Stimulated activated CD4-positive, alpha-beta T cell treated with anti-CD3 and anti-CD28 coated beads, Interleukin-1b, Interleukin-23, amount 100 ng/mL, for 24 hours (primary cell): ENCODE measurements at places on chromosomes 16 and 17.

DNA sequence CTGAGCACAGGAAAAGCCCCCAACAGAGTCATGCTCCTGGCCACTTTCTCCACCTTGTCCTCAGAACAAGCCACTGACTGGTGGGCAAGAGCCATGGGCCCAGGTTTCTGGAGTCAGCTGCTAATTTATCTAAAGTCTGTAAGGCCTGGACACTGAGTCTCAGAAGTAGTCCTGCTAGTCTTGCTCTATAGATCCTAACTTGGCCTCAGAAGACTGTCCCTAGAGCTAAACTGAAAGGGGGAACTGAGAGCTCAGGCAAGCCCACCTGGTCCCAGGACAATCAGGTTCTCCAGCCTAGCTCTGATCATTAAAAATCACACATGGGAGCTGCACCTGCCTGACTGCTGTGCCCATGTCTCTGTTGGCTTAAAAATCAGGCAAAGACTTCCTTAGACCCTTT, 485.8 kb downstream of the SLC39A11 start:
- DNase-seq, result no peak

DNA sequence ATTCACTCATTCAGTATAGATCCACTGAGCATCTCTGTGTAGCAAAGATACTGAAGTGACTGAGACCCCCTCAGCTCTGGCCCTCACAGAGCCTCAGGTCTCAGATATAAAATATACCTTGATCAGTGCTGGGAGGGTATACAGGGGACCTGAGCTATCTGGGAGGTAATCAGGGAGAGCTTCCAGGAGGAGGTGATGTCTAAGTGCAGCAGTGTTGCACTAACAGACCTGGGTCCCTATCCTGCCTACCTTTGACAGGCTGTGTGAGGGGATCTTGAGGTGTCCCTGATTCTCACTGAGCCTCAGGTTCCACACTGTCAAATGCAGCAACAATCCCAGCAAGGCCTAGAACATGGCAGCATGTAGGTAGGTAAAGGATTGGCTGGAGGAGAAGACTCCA, 6.5 kb upstream of the ALKBH5 start:
- DNase-seq, result no peak

DNA sequence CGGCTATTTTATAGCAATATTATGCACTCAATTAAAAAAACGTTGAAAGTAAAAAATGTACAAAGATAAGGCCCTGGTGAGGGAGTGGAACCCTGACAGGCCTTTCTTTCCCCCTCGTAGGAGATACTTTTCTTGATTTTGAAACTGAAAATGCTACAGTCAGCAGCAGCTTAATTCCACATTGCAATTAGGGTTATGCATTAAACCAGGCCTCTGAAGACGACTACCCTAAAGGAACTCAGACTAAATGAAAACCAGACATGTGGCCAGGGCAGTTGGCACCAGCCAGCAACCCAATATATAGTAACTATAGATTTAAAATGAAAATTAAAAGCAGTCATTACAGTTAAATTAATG, 463.2 kb upstream of the MAF start:
- no peak for DNase-seq

- DNase-seq, result no peak
Observed at GRCh38 chr16:77172951-77173350, 18.0 kb upstream of the MON1B start.

DNA sequence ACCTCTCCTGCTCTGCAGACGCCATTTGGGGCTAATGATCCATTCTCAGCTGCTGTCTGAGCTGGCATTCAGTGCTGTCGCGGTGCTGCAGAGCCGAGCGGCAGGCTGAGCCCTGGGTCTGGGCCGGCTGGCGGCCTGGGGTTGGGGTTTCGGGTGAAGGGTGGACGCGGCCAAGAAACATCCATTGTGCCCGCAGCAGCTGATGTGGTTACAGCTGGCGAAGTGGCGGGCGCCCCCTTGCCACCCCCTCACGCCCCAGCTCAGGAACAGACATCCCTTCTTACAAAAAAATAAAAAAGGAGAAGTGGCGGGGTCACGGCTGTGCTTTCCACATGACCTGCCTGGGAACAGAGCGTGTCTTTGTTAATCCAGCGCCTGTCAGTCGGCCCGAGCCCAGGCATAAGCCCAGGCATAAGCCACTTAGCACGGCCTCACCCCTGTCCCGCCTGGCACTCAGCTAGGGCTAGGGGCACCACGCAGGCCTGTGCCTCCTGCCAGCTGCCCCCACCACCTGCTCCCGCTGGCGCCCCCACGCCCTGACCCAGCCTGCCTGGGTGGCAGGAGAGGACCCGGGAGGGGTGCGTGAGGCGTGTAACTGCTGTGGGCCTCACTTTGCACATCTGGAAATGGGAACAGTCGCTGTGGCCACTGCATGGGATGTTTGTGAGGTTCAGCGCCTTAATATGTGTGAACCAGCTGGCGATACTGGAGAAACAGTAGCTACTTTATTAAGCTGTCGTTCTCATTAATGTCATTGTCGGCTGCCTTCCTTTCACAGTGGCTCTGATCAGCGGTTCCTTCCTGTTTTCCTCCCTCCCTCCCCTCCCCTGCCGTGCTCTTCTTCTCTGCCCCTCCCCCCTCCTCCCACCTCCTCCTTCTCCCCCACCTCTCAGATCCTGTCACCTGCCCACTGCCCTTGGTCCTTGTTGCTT, 197.7 kb upstream of the CIBAR2 start:
- no peak for DNase-seq

DNA sequence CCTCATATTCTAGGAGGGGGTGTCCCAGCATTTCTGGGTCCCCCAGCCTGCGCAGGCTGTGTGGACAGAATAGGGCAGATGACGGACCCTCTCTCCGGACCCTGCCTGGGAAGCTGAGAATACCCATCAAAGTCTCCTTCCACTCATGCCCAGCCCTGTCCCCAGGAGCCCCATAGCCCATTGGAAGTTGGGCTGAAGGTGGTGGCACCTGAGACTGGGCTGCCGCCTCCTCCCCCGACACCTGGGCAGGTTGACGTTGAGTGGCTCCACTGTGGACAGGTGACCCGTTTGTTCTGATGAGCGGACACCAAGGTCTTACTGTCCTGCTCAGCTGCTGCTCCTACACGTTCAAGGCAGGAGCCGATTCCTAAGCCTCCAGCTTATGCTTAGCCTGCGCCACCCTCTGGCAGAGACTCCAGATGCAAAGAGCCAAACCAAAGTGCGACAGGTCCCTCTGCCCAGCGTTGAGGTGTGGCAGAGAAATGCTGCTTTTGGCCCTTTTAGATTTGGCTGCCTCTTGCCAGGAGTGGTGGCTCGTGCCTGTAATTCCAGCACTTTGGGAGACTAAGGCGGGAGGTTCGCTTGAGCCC, 11.6 kb downstream of the STH start:
- no peak for DNase-seq

DNA sequence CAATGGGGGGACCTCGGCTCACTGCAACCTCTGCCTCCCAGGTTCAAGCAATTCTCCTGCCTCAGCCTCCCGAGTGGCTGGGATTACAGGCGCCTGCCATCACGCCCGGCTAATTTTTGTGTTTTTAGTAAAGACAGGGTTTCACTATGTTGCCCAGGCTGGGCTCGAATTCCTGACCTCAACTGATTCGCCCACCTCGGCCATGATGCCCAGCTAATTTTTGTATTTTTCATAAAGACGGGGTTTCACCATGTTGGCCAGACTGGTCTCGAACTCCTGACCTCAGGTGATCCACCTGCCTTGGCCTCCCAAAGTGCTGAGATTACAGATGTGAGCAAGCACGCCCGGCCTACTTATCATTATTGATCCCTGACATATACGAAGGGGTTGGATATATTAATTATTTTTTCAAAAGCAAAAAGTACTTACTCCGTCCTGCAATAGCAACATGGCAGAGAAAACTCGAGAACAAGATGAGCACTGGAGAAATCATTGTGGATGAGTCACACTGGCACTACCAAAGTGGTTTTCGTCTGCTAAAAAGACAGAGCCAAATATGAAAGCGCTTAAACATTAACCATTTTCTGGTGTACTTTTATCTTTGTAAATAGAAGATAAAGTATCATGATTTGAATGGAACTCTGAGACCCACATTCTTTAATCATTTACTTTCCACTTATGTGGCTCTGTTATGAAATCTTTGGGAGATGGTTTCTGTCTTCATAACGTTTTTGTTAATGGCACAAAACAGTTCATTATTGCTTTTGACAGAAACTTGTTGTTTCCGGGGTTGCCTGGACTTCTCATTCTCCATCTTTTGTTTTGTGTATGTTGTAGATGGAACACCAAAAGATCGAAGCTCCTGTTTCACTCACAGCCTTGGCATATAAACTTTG, at the start of gene APOH:
Gene APOH, minus strand, starts transcription at position 529 of the 896 bp plus-strand sequence. Its CDS starts 36 bp downstream, at position 493.
- DNase-seq, result no peak

DNA sequence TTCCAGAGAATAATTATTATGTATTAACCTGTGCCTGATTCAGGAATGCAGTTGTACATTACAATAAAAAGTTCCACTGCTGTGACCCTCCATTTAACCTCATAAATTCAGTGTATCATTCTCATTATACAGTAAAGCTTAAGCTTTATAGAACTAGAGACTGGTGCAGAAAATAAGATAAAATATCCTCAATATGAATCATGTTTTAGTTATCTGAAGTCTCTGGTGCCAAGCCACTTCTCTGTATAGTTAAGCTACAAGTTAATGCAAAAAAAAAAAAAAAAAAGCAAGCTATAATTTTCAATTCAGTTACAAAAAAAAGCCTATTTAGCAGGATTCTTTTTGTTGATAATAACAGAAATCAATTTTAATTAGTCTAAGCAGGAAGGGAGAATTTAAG, 22.4 kb upstream of the SMIM36 start:
- no peak for DNase-seq

DNA sequence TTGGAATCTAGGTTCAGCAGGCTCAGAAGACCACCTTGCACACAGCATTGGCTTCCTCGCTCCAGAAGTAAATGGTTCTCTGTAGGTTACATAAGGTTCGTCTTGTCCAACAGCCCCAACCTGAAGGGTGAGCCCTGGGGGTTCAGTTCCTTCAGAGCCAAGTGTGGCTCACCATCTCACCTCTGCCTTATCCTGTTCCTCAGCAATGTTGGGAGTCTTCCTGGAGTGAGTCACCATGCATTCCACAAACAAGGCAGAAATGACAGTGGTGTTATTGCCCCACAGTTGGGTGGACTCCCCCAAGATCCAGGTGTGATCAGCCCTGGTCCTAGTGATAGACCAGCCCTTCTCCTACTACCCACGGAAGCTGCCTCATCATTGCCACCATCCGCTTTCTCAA, 26.8 kb upstream of the SMPD3 start:
- no peak for DNase-seq

GRCh38 chr16:22022151-22022550, 14.2 kb downstream of the MOSMO start:
- DNase-seq, result no peak

DNA sequence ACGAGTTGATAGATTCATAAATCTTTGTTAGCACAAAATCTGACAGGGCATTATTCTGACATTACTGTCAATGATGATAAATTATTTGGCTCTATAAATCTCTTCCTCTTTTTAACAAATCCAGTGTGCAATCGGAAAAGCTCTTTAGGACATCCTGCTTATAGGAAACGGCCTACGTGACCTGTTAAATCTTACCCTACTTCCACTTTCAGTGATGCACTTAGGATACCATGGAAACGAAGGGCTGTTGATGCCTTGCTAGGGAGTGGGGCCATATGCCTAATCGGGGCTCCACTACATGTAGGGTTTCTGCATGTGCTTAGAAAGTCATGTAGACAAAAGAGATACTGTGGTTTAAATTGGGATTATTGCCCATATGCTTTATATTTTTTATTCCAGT, 27.2 kb downstream of the ZNF594 start:
- DNase-seq, result no peak

DNA sequence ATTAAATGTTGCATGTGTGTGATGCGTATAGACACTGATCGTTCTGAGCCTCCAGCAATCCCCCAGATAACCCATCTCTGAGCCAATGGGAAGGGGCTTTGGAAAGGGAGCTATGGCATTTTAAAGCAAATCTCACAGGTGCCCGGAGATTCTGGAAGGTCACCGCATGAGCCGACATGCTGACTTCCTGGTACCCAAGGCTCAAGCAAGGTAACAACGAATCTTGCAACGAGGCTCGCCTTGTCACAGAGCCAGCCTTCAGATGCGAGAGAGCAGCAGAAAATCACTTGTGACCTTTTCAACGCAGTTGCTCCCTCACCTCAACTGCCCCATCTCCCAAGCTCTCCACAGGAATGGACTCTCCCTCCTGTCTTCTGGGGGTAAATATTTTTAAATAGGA, 154.8 kb upstream of the CDH5 start:
- no peak for DNase-seq

- DNase-seq, result no peak
Observed at GRCh38 chr16:54443352-54443751, 156.8 kb upstream of the IRX3 start.

DNA sequence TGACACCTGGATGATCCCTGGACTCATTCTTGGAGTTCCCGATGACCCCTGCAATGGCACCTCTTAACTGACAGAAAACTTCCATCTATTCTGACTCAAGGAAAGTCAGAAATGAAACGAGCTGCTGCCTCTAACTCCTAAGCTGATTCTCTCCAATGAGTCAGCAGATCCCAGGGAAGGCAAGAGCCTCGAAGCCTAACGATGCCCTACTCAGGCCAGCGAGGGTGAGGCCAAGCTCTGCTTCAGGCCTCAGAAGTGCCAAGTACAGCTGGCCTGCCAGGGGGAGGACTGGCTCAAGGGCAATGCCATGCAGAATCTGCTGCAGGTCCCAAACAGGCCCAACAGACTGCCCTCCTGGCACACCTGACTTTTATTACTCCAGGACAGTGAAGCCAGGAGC, 36.3 kb downstream of the PLXDC1 start:
- no peak for DNase-seq

DNA sequence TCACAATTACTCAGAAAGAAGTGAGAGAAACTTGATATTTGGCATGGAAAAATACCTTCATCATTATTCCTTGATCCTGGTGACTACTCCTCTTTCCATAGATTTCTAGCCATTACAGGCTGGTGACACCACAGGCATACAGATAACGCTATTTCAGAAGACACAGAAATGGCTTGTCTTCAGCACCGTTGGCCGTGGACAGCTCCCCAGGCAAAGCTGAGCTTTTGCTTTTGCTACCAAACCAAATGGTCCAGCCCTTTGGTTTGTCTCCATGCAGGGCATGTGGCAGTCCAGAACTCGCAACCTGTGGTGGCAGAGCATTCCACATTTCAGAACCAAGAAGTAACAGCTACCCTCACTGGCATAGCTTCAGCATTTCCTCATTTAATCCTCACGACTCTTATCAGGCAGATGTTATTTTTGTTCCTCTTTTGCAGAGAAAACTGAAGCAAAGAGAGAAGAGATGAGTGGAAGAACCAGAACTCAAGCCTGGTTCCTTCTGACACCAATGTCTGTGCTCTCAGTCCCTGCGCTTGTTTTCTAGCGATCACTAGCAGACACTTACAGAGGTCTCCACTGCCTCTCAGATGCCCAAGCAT, 55.5 kb downstream of the HS3ST4 start:
- no peak for DNase-seq

- no peak for DNase-seq
Observed at GRCh38 chr16:78562111-78562510, 462.7 kb downstream of the WWOX start.

GRCh38 chr17:15952916-15953790, 8.2 kb downstream of the ADORA2B start:
- no peak for DNase-seq

DNA sequence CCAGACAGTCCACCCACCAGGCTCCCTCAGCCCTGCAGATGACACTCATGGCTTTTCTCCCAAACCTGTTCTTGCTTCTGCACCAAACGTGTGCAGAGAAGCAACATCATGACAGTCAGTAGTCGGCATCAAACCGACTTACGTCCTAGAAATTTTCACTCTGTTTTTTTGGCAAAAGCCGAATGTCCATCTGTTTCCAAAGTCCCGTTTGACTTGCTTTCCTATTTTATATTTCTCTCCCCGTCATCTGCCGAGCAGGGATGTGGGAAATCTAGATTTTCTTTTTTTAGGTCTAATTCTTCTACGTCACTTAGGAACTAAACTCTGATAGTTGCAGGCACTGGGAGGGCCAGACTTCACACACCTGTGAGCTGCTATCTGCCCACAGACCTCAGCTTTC, 104.9 kb downstream of the RMI2 start:
- no peak for DNase-seq
